ENCODE measurements at places on chromosomes 5 and 9.

- DNase-seq, result no peak
Measured at GRCh38 chr5:167661605-167662004, 629.8 kb upstream of the WWC1 start.

- DNase-seq, result no peak
Measured at GRCh38 chr5:139232147-139232724, 34.1 kb upstream of the SIL1 start.

- no peak for DNase-seq
Measured at GRCh38 chr5:176416965-176417364, 626 bp upstream of the CLTB start.

DNA sequence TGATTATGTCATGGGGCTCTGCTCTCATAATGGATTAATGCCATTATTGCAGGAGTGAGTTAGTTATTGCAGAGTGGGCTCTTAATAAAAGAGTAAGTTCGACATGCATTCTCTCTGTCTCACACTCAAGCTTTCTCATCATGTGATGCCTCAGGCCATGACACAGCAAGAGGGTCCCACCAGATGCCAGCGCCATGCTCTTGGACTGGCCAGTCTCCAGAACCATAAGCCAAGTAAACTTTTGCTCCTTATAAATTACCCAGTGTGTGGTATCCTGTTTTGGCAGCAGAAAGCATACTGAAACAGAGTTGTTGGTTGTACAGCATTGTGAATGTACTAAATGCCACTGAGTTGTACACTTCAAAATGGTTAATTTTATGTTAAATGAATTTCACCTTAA, 138.1 kb downstream of the MYO10 start:
- no peak for DNase-seq

DNA sequence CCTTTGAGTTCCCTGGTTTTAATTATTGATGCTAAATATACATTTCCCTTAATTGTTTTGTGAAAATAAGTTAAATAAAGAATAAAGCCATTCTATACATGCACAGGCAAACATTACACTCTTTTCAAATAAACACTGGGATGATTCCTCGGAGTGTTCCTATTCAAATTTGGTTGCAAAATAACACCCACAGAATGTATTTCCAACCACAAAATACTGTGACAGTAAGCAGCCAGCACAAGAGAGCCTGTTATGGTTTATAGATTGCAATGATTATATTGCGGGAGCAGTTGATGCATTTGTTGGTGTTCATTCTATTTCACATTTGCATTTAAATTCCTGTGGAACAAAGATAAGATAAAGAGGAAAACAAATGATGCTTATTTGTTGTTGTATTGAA, 632.6 kb upstream of the WWC1 start:
- no peak for DNase-seq

GRCh38 chr5:16557477-16557876, 59.3 kb downstream of the RETREG1 start:
- DNase-seq, result no peak

DNA sequence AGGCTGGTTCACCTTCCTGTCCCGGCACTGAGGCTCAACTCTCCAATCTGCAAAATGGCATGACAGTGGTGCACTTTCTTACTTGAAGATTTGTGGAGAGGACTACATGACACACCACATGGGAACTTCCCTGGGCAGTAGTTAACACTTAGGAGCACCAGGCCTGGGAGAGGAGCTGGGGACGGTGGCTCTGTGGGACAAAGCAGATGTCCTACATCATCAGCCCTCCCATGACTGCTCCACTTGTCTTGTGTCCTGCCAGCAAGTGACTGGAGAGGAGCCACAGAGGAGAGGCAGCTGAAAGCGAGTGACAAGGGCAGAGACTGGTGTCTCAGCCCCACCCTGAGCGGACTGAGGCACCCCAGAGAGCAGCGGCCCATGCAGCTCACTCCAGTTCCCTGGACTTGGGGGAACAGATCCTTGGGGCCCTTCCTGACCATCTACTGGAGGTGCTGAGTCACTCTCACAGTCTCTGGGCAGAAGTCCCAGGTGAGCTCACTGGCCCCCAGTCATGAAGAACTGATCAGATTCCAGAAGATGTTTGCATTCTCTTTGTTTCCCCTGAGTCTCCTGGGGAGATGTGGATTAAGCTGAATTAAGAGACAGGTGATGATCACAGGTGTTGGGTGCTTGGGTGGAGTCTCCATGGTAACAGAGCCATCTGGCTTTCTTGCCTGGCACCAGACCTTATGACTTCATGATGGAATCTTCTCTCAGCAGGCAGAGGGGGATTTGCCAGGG, 13.2 kb upstream of the SLC25A48 start:
- no peak for DNase-seq

DNA sequence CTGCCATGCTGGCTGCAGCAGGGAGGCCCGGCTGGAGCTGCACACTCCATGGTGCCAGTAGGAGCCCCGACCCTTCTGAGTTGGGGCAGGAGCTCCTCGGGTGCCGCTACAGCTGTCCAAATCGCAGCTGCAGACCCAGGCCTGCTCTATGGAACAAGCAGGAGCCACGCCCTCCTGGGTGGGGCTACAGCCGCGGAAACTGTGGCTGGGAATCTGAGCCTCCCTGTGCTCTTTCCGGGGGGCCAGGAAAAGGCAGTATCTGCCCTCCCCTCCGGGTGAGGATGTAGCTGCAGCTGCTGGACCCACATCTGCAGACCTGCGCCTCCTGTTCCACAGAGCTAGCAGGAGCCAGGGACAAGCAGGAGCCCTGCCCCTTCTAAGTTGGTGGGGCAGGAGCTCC, 278.9 kb upstream of the ACTBL2 start:
- no peak for DNase-seq

GRCh38 chr5:125037020-125037419, 290.6 kb upstream of the ZNF608 start:
- DNase-seq, result no peak

DNA sequence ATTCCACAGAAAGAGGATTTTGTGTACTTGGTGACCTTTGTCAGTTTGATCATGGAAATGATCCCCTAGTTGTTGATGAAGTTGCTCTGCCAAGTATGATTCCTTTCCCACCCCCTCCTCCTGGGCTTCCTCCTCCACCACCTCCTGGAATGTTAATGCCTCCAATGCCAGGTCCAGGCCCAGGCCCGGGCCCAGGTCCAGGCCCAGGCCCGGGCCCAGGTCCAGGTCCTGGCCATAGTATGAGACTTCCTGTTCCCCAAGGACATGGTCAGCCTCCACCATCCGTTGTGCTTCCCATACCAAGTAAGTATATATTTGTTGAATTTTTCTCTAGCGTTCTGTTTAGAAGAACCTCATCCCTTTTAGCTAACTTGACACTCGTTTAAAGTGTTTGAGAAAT, 30.0 kb downstream of the RBM27 start:
- no peak for DNase-seq

- no peak for DNase-seq
Measured at GRCh38 chr5:75108515-75108914, 56.2 kb upstream of the GCNT4 start.

DNA sequence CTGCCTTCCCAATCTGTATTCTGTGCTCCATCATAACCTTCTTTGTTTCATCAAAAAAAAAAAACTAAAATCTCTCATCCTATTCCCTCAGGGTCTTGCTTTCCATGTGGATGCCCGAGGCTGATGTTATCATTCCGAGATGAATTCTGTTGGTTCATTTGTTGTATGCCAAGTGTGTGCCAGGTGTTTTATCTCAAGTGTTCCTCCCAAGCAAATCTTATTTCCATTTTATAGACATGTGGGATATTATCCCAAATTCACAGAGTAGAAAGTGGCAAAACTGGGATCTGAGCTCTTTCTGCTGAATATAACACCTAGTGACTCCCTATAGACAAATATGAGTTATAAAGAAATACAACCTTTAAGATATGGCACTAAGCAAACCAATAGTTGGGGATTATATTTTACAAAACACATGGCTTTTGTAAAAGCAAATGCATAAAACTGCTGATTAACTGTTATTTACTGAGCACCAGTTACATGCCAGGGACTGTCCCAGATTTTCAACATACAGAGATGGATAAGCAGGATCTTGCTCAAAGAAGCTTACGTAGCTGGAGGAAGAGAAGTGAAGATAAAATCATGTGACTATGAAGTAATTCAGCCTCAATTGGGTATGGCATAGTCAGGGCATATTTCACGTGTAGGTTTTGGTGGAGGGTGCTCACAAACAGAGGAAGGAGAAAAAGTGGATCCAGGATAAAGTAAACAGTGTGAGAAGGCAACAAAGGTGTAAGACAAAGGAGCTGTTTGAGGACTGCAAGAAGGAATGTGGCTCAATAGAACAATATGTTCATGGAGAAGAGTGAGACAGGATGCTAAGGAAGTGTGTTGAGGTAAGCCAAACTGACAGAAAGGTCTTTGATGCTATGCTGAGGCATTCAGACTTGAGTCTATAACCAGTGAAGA, 143.3 kb upstream of the ADAMTSL1 start:
- no peak for DNase-seq

DNA sequence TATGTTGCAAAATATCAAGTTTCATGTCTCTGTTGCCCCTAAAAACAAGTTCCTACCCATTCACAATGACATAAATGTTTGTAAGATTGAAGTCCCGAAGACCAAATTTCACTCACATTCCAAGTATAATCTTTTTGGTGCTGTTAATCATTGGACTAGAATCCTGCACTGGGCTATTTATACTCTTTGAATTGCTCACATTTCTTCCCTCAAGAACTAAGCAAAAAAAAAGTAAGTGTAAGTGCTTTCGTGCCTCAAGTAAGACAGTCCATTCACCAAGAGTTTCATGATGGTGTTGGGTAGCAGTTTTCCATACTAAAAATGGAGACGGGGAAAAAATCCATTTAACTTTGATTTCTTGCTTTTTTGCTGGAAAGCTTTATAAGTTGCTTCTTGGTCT, 242.3 kb downstream of the EBF1 start:
- DNase-seq, result no peak
